ACHN (cell line): ENCODE measurements at places on chromosomes 7 and 10.

DNA sequence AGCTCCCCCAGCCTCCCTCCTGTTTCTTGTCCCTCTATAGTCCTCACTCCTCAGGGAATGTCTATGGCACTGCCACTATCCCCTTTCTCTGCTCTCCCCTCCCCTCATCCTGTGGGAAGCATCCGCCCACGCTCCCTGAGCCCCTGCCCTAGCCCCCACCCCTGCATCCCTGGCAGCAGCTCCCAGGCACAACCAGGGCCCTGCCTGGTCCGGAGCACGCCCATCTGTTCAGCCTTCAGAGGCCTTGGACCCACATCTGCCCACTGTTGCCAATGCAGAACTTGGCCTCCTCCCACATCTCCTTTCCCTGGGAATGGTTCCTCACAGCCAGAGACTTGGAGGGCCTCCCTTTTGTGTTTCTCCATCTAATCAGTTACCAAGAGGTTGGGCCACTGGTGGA is 20.4 kb upstream of the TBRG4 start:
- no peak for DNase-seq

- peak; percentile 95 for DNase-seq
These were observed 31.1 kb downstream of the TRIL start for GRCh38 chr7:28926871-28927597.

GRCh38 chr10:69768386-69768785 is 33.3 kb upstream of the COL13A1 start:
- no peak for DNase-seq

DNA sequence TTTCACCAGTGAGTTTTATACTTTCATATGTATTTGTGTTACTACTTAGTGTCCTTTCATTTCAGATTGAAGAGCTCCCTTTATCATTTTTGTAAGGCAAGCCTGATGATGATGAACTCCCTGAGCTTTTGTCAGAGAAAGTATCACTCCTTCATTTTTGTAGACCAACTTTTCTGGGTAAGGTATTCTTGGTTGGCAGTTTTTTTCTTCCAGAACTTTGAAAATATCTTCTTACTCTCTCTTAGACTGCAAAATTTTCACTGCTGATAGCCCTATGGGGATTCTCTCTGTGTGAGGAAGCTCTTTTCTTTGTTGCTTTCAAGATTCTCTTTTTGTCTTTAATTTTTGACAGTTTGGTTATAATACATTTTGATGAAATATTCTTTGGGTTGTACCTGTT is 35.7 kb downstream of the CCDC7 start:
- DNase-seq: no peak

DNA sequence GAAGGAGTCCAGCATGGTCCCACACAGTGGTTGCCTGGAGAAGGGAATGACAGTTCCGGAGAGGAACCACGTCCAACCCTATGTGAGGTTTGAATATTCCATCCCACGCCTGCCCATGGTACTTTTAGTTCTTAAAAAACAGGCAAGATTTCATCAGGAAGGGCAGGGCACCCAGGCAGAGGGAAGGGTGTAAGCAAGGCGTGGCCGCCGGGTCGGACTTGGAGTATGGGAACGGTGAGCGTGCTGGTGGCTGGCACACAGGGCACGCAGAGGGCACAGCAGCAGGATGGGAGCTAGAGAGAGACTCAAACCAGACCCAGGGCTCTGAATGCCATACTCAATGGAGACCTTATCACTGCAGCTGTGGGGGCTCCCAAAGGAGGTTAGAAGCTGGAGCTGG is 34.3 kb downstream of the FAM53B start:
- no peak for DNase-seq

DNA sequence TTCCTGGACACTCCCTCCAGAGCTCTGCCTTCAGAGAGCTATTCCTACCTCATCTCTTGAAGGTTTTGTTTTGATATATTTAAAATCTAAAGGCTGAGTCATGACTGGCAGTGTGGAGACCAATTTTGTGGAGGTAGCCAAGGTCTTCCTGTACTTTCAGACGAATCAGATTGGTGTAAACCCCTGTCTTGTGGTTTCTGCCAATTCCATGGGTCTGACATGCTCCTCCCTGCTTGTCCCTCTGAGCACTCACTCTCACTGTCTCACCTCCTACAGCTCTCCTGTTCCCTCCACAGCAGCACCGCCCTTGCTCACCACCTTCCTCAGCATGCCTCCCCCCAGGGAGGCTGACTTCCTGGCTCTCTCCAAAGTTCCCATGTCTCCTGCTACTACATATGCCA is 179.8 kb downstream of the NPSR1 start:
- no peak for DNase-seq

GRCh38 chr10:22853906-22854447 is 73.9 kb upstream of the ARMC3 start:
- DNase-seq: no peak

GRCh38 chr7:41603985-41604384 is 98.9 kb downstream of the INHBA start:
- no peak for DNase-seq

GRCh38 chr10:15606377-15606776 is 113.3 kb downstream of the ITGA8 start:
- no peak for DNase-seq

- no peak for DNase-seq
These were observed 251.3 kb upstream of the MKI67 start for GRCh38 chr10:128377364-128377987.

DNA sequence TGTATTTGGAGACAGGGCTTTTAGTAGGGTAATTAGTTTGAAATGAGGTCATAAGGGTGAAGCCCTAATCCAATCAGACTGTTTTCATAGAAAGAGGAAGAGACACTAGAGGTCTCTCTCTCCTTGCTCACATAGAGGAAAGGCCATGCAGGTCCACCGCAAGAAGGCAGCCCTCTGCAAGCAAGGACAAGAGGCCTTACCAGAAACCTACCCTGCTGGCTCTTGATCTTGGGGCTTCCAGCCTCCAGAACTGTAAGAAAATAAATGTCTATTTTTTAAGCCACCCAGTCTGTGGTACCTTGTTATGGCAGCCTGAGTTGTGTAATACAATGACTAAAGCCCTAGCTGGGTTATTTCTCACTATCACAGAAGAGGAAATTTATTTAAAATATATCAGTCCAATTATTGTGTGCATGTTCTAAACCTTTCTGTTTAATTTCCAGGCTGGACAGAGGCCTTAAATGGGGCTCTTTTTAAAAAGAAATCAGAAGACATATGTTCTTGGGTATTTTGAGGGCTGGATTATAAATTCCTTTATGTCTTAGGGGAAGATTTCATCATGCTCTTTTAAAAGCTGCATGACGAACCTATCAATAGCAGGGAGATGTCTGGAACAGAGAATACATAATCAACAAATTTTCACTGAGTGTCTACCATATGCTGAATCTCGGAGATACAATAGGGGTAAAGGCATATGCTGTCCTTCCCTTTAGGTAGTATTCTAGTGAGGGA is 12.9 kb upstream of the TMEM26 start:
- DNase-seq: no peak

- peak; percentile 80 for DNase-seq
These were observed 26.9 kb downstream of the AHR start for GRCh38 chr7:17325364-17325763.

DNA sequence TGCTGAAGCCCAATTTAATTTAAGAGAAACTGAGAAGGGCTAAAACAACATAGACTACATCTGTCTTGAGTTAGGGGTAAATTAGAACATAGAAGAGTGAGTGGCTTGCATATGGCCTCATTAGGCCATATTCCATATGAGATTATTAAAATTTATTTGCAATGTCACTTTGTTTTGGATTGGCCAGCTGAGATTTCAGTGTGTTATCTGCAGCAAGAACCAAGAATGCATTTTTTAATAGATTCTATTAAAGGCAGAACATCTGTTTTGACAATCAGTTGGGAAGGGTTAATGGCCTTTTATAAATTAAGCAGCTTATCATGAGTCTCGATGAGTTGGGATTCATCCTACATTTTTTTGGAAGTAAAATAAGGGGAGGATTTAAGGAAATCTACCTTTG is 236.2 kb downstream of the DGKB start:
- no peak for DNase-seq

- no peak for DNase-seq
These were observed 67.6 kb upstream of the GSDME start for GRCh38 chr7:24824896-24825295.

- DNase-seq: no peak
These were observed 2.2 kb upstream of the ADIRF start for GRCh38 chr10:86965986-86966654.

DNA sequence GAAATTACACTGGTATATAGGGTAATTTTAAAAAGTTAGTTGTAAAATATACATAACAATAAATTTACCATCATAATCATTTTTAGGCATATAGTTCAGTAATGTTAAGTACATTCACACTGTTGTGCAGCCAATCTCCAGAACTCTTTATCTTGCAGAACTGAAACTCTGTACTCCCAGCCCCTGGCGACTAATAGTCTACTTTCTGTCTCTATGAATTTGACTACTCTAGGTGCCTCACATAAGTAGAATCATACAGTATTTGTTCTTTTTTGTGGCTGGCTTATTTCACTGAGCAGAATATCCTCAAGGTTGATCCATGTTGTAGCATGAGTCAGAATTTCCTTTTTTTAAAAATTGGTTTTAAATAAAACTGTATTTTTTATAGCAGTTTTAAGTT is 41.4 kb downstream of the NRF1 start:
- DNase-seq: no peak

DNA sequence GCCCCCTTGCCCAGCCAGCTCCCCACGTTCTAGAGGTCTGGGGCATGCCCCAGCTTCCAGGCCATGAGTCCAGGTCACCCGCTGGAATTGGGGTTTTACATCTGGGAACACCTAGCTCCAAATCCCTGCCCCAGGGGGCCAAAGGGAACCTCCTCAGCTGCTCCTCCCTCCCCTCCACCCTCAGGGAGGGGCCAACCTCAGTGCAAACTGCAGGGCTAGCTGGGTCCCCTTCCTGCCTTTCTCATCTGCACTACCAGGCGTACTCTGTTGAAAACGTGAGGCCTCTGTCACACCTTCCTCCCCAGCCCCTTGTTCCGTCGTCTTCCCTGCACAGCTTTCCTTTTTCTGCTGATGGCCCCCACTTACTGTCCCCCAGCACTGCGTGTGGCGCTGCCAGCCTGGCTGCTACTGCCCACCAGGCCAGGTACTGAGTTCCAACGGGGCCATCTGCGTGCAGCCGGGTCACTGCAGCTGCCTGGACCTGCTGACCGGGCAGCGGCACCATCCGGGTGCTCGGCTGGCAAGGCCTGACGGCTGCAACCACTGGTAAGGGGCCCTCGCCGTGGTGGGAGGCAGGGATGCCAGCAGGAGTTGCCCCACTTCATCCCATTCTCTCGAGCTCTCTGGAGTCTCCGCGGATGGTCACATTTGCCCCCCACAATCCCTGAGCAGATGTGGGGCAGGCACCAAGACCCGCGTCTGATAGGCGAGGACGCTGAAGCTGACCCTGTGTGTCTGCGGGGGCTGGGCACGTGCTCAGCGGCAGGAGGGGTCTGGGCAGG is 24.7 kb upstream of the ZNF862 start:
- DNase-seq: no peak

GRCh38 chr10:44956717-44957706 is 2.6 kb upstream of the RASSF4 start:
- no peak for DNase-seq

- DNase-seq: no peak
These were observed 1.3 kb downstream of the AMPH start for GRCh38 chr7:38629651-38630510.

GRCh38 chr10:29217292-29217738 is 71.6 kb upstream of the LYZL1 start:
- DNase-seq: no peak

- DNase-seq: no peak
These were observed 16.7 kb upstream of the DMBT1 start for GRCh38 chr10:122543676-122544445.

DNA sequence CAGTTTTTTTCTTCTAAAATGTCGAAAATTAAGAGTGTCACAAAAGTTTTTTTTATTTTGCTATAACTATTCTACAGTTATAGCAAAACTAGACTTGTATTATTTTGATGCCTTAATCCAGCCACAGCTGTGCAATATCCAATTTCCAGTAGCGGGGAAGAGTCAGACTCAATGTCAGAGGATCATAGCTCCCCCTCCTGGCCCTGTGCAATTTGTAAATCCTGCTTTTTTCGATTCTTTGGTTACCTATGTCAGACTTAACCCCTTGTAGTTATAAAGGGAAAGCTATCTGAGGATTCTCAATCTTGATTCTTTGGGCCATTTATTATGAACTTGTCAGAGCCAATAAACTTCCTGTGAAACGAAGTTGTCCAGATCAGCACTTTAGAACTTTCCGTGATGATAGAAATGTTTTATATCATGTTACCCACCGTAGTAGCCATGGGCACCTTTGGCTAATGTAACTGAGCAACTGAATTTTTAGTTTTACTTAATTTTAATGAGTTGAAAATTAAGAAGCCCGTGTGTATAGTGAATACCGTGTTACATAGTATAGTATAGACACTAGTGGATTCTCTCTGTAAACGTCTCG is 87.7 kb upstream of the PRKCQ start:
- DNase-seq: peak; percentile 47

DNA sequence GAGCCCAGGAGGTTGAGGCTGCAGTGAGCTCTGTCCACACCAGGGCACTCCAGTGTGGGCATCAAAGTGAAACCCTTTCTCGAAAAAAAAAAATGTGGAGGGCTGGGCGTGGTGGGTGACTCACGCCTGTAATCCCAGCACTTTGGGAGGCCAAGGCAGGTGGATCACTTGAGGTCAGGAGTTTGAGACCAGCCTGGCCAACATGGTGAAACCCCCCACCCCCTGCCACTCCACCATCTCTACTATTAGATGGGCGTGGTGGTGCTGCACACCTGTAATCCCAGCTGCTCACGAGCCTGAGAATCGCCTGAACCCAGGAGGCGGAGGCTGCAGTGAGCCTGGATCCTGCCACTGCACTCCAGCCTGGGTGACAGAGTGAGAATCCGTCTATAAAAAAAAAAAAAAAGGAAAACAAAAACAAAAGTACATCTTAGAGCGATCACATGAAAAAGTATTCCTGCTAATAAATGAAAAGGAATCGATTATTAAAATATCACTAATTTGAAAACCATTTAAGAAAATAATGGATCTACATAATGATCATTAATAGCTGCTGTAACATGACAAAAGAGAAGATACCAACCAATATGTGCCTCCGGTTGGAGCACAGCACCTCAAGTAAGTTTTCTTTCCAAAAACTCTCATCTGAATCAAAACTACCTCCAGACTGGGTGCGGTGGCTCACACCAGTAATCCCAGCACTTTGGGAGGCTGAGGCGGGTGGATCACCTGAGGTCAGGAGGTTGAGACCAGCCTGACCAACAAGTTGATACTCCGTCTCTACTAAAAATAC is 4.9 kb downstream of the HNRNPF start:
- peak; percentile 43 for DNase-seq

- DNase-seq: no peak
These were observed 122.6 kb downstream of the KCND2 start for GRCh38 chr7:120395526-120396019.

DNA sequence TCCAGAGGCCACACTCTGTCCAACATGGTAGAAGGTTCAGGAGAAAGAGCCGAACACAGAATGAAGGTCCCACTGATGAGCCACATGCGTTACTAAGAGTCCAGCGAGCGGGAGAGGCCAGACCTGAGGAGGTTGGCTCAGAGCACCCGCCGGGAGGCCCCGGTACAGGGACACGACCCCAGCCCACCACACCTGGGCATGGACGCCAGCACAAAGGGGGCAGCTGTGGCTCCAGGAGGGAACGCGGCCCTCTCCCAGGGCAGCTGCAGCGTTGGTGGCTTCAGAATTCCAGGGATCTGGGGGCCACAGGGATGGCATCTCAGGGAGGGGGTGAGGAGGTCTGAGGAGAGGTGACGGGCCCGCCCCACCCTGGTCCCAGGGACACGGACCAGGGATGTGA is 280.0 kb downstream of the MAD1L1 start:
- DNase-seq: no peak
